Esophagus muscularis mucosa (tissue), 4 donors: ENCODE measurements at places on chromosomes 2 and 18. TPM values are rescaled to one million over a fixed set of nuclear protein-coding genes. Genes with fewer than 3 reads are reported as not detected.

GAL3ST2 gene
- total RNA-seq, result 2.7 TPM

NT5DC4 gene
- total RNA-seq, result not detected

PRKAG3 gene
- not detected for total RNA-seq

MTLN gene
- 127 TPM for total RNA-seq

PUS10 gene
- total RNA-seq, result 3.2 TPM

RNF25 gene
- 27.5 TPM for total RNA-seq

HOXD12 gene
- not detected for total RNA-seq

SIX2 gene
- total RNA-seq, result 1.7 TPM

ITPRID2 gene
- total RNA-seq, result 98.6 TPM

PDE1A gene
- total RNA-seq, result 10.5 TPM

DNA sequence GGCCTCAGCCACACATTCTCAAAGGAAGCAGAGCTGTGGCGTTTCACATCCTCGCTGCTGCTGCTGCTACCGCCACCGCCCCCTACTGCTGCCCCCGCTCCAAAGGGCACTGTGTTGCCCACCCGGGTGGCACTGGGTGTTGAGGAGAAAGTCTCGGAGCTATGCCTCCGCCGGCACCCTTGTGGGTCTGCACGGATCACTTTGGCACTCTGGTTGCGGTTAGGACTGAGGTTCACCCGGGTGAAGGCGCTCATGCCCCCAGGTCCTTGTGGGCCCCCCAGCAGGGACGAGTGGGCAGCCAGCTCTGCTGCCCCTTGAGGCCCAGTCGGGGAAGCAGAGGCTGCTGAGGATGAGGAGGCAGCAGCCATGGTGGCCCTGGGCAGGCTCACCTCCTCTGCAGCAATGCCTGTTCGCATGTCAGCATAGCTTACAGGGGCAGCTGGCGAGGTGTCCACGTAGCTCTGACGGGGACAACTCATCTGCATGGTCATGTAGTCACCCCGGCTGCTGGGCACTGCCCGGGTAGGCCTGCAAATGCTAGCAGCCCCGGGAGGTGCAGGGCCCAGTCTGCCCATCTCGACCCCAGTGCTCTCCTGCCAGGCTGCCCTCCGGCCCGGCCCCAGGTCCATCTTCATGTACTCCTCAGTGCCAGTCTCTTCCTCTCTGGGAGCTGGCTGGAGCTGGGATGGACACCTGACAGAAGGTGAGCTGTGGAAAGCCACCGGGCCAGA, 4.2 kb downstream of the IRS1 start:
- H3K27me3 ChIP-seq, result no peaks in the 10 kb centered on the region
- H3K27ac ChIP-seq, result peak overlapping the region; percentile 94
- H3K4me3 ChIP-seq, result peak overlapping the region; percentile 70
- no peak for DNase-seq
- H3K36me3 ChIP-seq, result peaks cover 14% of the 10 kb centered on the region

GRCh38 chr2:127176371-127177311, 43.5 kb downstream of the CYP27C1 start:
- no peaks in the 10 kb centered on the region for H3K27me3 ChIP-seq
- H3K36me3 ChIP-seq, result no peaks in the 10 kb centered on the region
- H3K4me3 ChIP-seq, result no peak overlapping the region

DNA sequence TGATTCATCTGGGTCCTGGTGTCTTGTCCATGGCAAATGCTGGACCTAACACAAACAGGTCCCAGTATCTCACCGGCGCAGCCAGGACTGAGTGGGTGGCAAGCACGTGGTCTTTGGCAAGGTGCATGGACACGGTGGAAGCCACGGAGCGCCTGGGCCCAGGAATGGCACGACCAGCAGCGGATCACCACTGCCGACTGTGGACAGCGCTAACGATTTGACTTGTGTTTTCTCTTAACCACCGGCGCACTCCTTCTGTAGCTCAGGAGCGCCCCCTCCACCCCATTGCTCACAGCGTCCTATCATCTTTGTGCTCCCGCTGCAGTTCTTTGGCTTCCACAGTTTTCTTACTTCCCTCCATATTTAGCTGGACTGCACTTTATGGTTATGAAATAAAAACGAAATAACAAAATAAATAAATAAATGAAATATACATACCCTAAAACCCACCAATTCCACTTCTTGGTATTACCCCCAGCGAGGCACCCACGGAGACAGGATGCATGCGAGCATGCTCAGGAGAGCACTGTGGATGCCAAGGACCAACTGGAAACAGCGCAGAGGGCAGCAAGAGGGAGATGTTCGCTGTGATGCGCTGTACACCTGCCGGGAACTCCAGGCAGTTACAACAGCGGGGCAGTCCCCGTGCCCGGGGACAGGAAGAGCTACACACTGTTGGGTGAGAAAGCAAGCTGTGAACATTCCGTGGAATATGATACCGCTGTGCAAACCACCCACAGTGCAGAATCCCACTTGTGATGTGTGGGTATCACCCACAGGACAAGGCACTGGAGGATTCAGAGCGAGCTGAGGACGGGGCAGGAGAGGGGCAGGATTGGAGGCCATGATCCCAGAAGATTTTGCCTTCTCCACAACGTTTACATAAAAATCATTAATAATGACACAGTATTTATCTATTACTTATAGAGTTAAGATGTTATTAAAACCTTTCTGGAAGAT, 7.0 kb upstream of the CIDEA start:
- H3K27ac ChIP-seq, result no peak overlapping the region
- no peaks in the 10 kb centered on the region for H3K4me1 ChIP-seq
- H3K4me3 ChIP-seq, result no peak overlapping the region
- no peaks in the 10 kb centered on the region for H3K27me3 ChIP-seq
- H3K36me3 ChIP-seq, result no peaks in the 10 kb centered on the region

DNA sequence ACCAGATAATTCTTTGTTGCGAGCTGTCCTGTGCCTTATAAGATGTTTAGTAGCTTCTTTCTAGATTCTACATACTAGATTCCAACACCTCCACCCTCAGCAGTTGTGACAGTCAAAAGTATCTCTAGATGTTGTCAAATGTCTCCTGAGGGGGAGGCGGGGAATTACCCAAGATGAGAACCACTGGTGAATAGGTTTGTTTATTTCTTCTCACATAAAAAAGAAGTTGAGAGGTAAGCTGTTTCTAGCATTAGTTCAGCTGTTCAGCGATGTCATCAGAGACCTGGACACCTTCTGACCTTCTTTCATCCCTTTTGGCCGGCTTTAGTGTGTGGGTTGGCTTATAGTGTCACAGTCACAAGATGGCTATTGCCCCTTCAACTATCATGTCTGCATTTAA, 237.5 kb upstream of the SP5 start:
- H3K27me3 ChIP-seq, result no peaks in the 10 kb centered on the region
- no peak overlapping the region for H3K27ac ChIP-seq
- no peak overlapping the region for H3K4me3 ChIP-seq

GRCh38 chr2:66334237-66335029, 100.5 kb upstream of the MEIS1 start:
- H3K4me3 ChIP-seq, result no peak overlapping the region
- H3K4me1 ChIP-seq, result no peaks in the 10 kb centered on the region
- no peaks in the 10 kb centered on the region for H3K36me3 ChIP-seq
- H3K27ac ChIP-seq, result no peak overlapping the region
- DNase-seq, result no peak

DNA sequence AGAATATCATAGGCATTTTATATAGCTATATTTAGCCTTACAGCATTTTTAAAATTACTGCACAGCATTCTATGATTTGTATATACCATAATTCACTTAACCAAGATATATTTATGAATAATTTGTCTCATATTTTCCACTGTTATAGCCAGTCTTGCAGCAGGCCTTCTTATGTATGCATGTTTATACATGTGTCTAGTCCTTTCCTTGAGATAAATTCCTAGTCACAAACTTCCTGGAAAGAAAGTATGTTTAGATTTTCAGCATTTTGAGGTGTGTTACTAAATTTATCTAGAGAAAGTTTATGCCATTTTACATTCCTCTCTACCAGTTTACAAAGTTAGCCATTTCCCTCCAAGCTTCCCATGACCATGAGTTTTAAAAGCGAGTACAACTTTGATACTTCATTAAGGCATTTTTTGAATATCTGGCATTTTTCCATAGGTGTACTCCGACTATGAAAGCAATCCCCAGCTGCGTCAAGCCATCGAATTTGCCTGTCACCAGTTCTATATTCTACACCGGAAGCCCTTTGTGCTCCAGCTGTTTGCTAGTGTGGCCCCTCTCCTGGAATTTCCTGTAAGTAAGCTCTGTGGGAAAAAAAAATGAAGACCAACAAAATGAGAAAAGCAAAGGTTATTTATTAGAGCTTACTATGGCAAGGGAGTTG, 59.4 kb upstream of the RPE start:
- H3K4me1 ChIP-seq, result peaks cover 33% of the 10 kb centered on the region
- H3K4me3 ChIP-seq, result no peak overlapping the region
- H3K36me3 ChIP-seq, result no peaks in the 10 kb centered on the region
- no peak overlapping the region for H3K27ac ChIP-seq
- no peaks in the 10 kb centered on the region for H3K27me3 ChIP-seq

GRCh38 chr2:136327162-136327852, 209.4 kb upstream of the CXCR4 start:
- H3K4me3 ChIP-seq, result no peak overlapping the region
- H3K36me3 ChIP-seq, result no peaks in the 10 kb centered on the region
- DNase-seq, result no peak

DNA sequence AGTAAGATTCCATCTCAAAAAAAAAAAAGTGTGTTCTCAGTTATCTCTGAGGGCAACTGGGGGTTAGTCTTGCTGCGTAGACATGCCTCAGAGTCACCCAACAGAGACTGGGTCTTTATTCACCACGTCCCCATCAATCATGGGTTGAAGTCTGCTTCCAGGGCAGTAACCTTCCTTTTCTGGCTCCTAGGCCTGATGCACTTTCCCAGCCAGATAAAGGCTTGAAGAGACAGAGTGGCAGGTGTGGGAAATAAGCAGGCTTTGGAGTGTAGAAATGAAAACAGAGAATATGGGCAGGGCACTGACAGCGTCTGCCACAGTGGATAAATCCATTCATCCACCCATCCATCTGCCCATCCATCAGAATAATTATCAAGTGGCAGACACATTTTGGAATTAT, 134.1 kb upstream of the LGALSL start:
- H3K27ac ChIP-seq, result no peak overlapping the region
- H3K4me1 ChIP-seq, result no peaks in the 10 kb centered on the region
- no peaks in the 10 kb centered on the region for H3K36me3 ChIP-seq
- no peak overlapping the region for H3K4me3 ChIP-seq
- DNase-seq, result no peak

- no peaks in the 10 kb centered on the region for H3K27me3 ChIP-seq
- H3K4me1 ChIP-seq, result peaks cover 73% of the 10 kb centered on the region
- no peak for DNase-seq
Measured at GRCh38 chr2:86445436-86445835, 4.3 kb downstream of the KDM3A start.

DNA sequence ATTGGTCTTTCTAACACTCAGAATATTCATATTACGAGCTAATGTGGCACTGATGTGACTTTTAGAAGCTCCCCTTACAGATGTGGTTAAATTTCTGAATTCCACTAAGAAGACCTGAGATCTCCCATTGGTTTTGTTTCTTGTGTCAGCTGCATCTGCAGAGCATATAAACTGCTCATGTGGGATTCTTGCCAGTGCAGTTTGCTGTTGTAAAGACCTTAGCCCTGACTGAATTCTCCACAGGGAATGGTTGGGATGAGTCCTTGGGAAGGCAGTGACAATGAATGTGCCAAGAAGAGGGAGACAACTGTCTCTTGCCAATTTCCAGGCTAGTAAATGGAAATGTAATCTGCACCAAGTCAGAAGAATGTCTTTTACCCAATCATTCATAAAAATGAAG, 94.1 kb downstream of the PTPRM start:
- no peak overlapping the region for H3K27ac ChIP-seq
- H3K27me3 ChIP-seq, result no peaks in the 10 kb centered on the region
- H3K36me3 ChIP-seq, result no peaks in the 10 kb centered on the region

- peaks cover 12% of the 10 kb centered on the region for H3K36me3 ChIP-seq
- H3K27ac ChIP-seq, result no peak overlapping the region
- H3K27me3 ChIP-seq, result no peaks in the 10 kb centered on the region
Measured at GRCh38 chr18:23578891-23579653, 7.2 kb downstream of the NPC1 start.

DNA sequence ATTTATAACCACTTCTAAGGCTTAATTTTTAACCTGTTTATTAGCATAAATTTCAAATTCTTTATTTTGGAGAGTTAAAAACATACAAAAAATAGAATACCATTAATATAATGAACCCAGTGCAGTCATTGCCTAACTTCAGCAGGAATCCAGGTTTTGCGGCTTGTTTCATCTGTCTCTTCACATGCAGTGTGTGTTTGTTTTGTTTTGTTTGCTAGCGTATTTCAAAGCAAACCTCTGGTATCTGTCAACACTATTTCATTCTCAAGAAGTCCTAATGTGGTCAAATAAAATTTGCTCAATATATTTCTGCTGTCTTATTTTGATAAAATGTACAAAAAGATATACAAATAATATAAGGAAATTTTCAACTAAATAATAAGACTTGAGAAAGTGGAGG, 328.5 kb downstream of the AGPS start:
- H3K27ac ChIP-seq, result no peak overlapping the region
- H3K36me3 ChIP-seq, result no peaks in the 10 kb centered on the region
- H3K27me3 ChIP-seq, result no peaks in the 10 kb centered on the region
- no peak overlapping the region for H3K4me3 ChIP-seq
- DNase-seq, result no peak

- no peaks in the 10 kb centered on the region for H3K4me1 ChIP-seq
- H3K4me3 ChIP-seq, result no peak overlapping the region
- no peaks in the 10 kb centered on the region for H3K36me3 ChIP-seq
- H3K27me3 ChIP-seq, result no peaks in the 10 kb centered on the region
- no peak overlapping the region for H3K27ac ChIP-seq
Measured at GRCh38 chr2:229118927-229119326, 152.2 kb downstream of the PID1 start.

GRCh38 chr2:68317971-68318913, 1.5 kb downstream of the CNRIP1 start:
- no peak for DNase-seq
- peak overlapping the region; percentile 90 for H3K27ac ChIP-seq
- no peaks in the 10 kb centered on the region for H3K27me3 ChIP-seq
- no peaks in the 10 kb centered on the region for H3K36me3 ChIP-seq

DNA sequence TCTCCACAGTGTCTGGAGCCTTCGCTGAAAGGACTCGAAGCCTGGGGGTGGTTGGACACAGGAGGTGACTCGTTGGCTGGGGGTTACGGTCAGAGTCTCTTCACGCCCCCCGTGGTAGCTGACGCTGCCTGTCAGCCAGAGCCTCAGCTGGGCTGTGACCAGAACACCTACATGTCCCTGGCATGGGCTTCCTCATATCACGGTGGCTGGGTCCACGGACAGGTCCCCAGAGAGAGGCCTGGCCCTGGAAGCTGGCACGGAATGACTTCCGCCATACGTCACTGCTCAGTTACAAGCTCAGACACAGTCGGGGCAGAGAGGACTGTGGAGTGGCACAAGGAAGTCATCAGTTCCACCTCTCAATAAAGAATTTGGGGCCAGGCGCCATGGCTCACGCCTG, 28.5 kb downstream of the ITGB1BP1 start:
- peaks cover 41% of the 10 kb centered on the region for H3K36me3 ChIP-seq
- H3K27ac ChIP-seq, result no peak overlapping the region
- H3K4me1 ChIP-seq, result peaks cover 33% of the 10 kb centered on the region
- no peaks in the 10 kb centered on the region for H3K27me3 ChIP-seq
- no peak overlapping the region for H3K4me3 ChIP-seq

DNA sequence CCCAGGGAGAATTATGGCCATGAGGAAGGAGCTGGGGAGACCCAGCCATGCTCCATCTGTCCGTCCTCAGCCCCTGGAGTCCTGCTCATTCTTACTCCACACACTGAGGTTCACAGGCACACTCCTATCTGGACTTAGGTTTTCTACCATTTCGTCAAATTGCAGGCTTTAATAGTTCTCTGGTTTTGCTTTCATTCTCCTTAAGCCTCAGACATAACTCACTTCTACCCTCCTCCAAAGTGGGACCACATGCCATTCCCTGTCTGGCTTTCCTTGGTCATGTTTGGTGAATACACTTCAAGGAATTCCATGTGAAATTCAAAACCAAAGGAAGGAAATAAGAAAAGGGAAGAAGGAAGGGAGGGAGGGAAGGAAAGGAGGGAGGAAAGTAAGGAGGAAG, 115.7 kb downstream of the CMPK2 start:
- no peak for DNase-seq
- no peaks in the 10 kb centered on the region for H3K27me3 ChIP-seq
- H3K27ac ChIP-seq, result no peak overlapping the region
- H3K4me1 ChIP-seq, result no peaks in the 10 kb centered on the region
